ENCODE measurements at places on chromosomes 6 and 20.

DNA sequence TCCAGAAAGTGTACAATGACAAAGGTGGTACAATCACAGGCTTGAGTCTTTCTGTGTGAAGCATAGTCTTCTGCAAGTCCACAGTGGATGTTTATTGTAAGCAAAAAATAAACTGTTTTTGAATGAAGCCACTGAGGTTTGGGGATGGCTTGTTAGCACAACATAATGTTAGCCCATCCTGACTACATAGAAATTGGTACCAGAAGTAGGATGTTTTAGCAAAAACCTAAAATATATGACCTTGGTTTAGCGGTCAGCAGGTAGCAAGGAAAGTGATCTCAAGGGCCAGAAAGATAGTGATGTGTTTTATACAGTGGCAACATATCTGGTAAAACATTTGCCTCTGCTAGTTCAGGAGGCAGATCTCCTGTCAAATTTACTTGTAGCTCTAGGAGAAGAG, 15.8 kb downstream of the PLAGL1 start:
- DNase-seq = no peak

- no peak for DNase-seq
These were observed 66.5 kb downstream of the LRFN2 start for GRCh38 chr6:40520678-40521077.

DNA sequence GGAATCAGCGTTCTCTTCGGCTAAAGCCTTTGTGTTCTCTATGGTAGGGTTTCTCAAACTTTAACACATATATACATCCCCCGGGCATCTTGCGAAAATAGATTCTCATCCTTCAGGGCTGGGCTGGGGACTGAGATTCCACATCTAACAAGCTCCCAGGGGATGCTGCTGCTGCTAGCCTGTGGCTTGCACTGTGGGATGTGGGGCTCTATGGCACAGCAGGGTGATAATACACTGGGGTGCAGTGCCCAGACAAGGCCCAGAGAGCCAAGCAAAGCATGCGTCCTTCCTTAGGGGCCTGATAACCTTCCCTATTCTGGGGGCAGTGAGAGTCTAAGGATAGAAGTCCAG, 102.0 kb downstream of the LAMP5 start:
- DNase-seq = no peak

DNA sequence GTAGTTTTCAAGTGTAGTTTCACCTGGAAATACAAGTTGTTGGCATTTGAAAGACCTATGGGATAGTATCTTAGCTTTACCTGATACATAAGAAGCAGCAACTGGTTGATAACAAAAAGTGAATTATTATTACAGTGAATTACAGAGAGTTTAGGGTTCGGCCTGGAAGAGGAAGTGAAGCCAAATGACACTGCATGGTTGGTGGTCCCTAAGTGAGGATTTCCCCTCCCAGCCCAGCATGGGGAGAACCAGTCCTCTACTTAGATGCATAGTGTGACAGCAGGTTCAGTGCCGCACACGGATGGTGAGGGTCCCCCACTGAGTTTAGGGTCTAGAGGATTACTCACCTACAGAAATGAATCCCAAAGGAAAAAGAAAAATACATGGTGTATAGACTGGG, 18.1 kb downstream of the HLA-DPB1 start:
- no peak for DNase-seq

GRCh38 chr6:130069485-130069884, 51.1 kb downstream of the L3MBTL3 start:
- DNase-seq = no peak

GRCh38 chr6:127103482-127103881, 15.0 kb upstream of the RSPO3 start:
- DNase-seq = no peak

GRCh38 chr6:101086473-101086872, 205.3 kb upstream of the ASCC3 start:
- peak; percentile 30 for DNase-seq

GRCh38 chr20:10921491-10922010, 247.8 kb upstream of the JAG1 start:
- DNase-seq = no peak

GRCh38 chr6:154536999-154537398, 26.5 kb upstream of the CNKSR3 start:
- DNase-seq = no peak

- DNase-seq = no peak
These were observed 8.8 kb downstream of the TRIM27 start for GRCh38 chr6:28914941-28915340.

DNA sequence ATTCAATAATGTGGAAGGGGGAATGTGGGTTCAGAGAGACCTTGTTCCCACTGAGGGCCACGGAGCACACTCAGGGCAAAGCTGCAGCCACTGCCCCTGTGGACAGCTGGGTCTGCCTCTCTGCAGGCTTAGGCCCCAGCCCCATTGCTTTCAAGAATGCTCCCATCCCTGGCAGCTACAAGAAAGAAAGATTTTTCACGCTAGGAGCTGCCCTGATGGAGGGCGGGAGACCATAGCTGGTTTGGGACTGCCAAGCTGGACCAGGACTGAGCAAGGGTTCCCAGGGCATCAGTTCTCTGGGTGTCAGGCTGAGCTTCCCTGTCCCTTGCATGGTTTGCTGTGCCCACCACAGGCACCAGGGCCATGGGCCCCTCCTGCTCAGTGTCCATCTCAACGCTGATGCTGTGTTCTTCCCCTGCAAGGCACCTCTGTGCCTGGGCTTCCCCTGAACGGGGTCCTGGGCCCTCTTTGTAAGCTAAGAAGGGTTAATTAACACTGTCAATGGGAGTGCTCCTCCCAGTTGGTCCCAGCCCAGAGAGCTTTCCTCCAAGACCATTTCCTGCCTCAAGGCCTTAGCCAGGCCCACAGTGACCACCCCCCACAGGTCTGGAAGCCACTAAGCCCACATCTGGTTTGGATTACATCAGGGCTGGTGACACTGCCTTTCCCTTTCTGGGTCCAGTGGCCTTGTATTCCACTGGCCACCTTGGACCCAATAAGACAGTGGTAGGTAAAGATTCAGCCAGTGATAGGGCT, 8.4 kb downstream of the FOXS1 start:
- no peak for DNase-seq

DNA sequence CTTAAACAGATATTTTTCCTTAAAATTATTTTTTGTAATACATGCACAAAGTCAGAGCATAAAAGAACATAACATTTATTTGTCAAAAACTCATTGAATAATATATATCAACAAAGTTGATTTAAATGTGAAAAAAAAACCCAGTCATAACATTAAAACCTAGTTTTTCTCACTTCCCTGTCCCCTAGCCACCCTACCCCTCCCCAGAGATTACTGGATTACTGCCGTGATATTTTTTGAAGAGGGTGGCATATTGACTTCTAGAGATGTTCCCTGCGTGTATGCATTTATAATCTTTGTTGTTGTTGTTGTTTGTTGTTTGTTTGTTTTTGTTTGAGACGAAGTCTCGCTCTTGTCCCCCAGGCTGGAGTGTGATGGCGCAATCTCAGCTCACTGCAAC, 52.4 kb upstream of the ARMC2 start:
- DNase-seq = no peak

DNA sequence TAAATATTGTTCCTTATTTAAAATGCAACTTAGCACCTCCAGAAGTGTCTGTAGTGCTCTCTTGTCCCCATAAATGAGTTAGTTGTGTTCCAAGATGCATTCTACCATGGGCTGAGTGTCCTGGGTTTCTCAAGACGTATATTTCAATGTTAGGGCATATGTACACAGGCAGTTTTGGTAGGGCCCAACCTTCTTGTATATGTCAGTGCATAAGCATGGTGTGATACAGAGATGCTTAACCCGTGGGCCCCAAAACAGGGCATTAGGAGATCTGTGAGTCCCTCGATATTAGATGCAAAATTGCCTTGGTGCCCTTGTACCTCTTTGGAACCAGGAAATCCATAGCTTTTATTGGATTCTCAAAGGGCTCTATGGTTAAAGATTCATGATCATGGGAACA, 91.5 kb upstream of the HIVEP1 start:
- no peak for DNase-seq

- DNase-seq = no peak
These were observed 61.4 kb upstream of the UFL1 start for GRCh38 chr6:96460052-96460700.

- no peak for DNase-seq
These were observed 198.9 kb downstream of the CLIC5 start for GRCh38 chr6:45816674-45817297.

DNA sequence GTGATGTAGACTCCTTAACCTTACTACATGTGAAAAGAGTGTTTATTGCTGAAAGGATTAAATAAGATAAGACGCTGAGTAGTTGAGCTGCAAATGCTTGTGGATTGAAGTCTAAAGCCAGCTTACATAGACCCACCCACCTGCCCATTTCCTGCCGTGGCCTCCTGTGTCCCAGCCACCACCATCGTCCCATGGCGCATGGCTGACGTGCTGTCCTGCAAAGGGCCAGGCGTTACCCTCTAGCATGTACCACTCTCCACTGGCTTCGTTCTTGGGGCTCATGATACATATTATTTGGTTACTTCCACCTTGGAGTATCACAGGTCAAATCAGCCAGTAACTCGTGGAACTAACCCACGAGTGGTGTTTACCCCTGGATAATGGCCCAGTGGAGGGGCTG, 181.8 kb downstream of the CDH4 start:
- DNase-seq = no peak

GRCh38 chr6:101435038-101435437, 41.5 kb downstream of the GRIK2 start:
- DNase-seq = no peak

DNA sequence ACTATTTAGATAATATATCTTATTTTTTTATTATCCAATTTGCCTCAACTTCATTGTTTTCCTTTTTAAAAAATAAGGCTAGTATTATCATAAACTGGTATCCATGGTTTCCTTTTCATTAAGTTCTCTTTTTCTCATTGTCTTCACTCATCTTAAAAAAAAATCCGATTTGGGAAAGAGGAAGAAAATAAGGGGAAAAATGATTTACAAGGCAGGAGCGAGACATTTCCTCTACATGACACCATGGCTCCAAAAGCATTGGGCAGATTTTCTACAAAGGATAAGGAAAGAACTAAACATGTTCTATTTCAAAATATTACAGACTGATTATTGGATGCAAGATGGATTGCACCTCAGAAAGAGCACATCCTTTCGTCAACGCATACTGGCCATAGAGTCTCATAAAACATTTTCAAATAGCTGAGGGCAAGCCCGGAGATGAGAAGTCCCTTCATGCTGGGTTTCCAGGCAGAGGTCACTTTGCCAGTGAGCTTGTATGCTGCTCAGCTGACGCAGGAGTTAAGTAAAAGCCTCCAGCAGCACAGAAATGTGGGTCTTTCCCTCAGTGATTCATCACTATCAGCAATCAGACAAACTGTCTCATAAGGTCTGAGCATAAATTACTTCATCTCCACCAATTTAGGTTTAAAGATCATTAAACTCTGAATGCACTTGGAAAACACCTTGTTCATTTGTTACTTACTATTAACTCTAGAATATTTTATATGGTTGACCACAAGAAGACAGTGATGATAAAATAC, 129.0 kb upstream of the TNFAIP3 start:
- no peak for DNase-seq

DNA sequence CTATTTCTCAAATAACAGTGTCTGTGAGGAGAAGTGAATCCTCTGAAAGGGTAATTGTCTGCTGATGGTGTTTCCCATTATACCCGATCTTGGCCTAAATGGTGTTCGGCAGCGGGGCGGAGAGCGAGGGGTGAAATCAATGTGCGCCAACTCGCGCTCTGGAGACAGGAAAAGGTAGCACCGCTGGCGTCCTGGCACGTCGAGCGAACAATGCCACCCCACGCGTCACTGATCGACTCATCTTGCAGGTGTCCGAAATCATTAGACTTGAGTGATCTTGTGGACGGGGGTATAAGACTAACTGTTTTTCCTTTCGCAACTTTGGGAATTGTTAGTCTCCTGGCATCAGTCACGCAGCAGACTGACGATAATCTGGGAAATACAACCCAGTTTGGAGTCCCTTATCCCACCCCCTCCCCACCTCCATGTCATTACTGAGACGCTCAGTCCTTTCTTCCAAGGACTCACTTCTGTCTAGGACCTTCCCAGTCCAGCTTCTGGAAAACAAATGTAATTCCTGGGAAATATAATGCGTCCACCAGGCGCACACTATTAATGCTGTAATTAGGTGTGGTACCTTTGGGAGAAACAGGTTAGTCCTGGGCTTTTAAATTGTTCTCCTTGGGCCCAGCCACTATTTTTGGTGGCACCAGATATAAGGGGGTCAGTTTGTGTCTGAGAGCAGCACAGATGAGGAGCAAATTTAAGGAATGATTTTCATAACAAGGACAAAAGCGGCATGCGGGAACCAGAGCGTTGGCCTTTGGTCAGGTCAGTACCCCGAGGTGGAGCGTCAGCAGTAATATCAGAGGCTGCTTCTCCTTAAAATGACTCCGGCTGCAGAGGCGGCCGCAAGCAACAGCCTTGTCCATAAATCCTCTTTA, 2.3 kb downstream of the LINC00237 start:
- DNase-seq = no peak

GRCh38 chr6:18328540-18328939, 58.6 kb upstream of the RNF144B start:
- no peak for DNase-seq

Measured in NT2/D1 (cell line).